Fibroblast of villous mesenchyme (primary cell): ENCODE measurements at places on chromosomes 6 and 20. TPM values are rescaled to one million over a fixed set of nuclear protein-coding genes. Genes with fewer than 3 reads are reported as not detected.
A peak's percentile ranks its signal among the peaks of the same experiment; 100 is the strongest.

The VGLL2 gene
- not detected in 2 replicates for total RNA-seq

The OR2J2 gene
- not detected in 2 replicates for total RNA-seq

The CST7 gene
- not detected in 2 replicates for total RNA-seq

The LY6G6D gene
- total RNA-seq = not detected in 2 replicates

The TFAP2D gene
- not detected in 2 replicates for total RNA-seq

The MTFR2 gene
- 0.97 and 4.3 TPM in 2 replicates for total RNA-seq

DNA sequence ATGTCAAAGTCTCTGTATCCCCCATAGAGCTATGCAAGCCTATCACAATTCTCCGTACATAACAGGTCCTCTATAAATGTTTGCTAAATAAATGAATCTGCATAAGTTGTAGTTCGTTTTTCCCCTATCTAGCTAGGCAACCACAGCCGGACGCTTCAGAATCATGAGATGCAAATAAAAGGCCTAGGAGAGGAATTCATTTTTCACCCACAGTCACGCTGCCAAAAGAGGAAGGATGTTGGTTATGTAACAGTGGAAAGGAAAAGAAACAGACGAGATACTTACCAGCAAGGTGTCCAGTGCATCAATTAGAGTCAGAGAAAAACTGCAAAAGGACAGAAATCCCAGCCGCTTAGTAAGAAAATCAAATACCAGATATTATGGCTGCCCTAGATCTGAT is 2.4 kb downstream of the EDEM2 start:
- no peak for DNase-seq

DNA sequence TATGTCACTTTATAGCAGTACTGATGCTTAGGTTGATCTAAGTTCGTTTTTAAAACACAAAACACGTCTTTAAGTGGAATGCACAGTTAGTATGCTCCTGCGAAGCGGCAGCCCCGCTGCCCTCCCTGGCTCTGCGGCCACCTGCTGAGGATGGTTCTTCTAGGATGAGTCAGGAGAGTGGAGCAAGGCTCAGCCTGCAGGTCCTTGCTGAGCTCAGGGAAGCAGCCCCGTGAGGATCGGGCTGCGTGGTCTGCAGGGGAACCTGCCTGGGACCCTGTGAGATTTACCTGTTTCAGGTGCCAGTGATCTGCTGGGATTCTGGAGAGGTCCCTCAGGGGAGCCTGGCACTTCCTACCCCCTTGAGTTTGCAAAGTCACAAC is 57.5 kb downstream of the SYNJ2 start:
- DNase-seq = no peak

DNA sequence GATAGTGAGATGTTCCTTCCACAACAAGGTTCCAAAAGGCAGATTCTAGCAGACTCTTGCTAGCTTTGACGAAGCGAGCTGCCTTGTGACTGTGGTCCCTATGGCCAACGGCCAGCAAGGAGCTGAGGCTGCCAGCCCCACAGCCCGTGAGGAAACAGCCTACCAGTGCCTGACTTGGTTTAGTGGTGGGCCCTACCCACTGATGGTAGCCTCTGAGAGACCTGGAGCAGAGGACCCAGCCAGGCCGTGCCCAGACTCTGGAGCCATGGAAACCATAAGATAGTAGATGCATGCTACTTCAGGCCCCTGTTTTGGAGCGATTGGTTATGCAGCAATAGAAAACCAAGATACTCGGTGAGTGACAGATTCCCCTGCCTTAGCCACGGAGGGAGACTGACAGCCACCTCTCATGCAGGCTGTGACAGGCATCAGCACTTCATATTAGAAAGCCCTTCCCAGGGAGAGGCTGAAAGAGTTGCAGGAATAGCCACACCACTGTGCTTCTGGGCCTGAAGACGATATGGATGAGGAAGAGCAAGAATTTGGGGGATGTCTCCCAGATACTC is 19.2 kb downstream of the PSMG4 start:
- DNase-seq = no peak

DNA sequence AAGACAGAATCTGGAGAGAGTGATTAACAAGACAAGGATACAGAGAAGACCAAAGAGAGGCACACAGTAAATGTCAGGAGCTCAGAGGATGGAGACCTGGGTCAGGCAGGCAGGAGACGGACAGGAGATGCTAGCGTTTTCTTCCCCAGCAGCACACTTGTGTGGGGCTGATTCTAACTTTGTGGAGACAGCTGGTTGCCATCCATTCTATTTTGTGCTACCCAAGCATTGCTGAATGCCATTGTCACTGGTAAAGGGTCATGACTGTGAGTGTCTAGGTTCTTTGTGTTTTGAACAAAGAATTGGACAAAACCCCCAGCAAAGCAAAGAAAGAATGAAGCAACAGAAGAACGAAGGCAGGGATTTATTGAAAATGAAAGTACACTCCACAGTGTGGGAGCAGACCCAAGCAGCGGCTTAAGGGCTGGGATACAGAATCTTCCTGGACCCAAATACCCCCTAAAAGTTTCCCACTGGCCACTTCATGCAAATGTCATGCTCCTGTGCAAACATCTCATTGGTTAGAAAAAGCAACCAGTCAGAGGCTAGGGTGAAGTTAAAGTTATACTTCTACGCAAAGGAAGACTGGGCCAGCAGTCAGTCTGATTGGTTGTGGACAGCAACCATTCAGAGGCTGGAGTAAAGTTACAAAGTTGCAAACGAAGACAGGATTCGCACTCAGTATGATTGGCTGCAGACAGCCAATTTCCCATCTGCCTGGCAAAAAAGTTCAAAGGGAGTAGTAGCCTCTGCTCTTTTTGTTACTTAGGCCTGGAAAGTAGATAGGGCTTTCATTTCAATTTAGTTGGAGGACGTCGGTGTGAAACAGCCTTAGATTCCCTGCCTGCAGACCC is 17.5 kb downstream of the PTK7 start:
- DNase-seq = peak; percentile 92

DNA sequence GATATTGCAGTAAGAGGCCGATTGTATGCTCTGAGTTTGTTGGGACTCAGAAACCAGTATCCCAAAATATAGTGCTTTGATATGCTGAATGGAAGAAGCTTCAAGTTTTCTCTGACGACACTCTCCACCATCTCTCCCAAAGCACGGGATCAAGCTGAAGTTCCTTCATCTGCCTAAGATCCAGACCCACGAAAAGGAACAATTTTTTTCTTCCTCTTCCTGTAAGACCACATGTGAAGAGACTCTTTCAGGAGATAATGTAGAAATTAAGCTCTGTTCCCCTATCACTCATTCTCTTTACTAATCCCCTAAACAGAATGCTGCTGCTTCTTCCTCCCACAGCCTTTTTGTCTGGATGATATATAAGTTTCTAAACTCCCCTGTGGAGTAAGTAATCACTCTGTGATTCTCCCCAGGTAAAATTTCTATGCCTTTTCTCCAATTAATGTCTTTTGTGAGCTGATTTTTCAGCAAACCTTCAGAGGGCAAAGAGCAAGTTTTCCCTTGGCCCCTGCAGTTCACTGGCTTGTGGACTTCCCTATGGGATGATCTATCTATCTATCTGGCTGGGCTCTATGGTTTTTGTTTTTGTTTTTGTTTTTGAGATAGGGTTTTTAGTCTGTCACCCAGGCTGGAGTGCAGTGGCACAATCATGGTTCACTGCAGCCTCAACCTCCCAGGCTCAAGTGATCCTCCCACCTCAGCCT is 13.5 kb upstream of the PNRC1 start:
- no peak for DNase-seq

DNA sequence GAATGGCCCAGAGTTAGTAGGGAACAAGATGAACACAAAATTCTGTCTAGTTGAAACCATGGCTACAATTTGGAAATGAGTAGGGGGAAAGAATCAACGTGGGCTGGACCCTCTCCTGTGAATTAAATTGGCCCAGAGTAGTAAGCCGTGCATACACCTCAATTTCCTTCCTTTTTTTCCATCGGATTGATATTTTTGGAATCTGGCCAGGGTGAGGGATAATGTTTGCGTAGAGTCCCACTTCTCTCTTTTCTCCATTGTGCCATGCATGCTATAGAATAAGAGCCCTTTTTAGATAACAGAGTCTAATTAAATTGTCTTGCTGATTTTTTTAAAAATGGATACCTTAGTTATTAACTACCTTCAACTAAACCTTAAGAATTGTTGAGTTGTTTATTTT is 35.2 kb downstream of the XRN2 start:
- no peak for DNase-seq

- no peak for DNase-seq
These were observed 5.3 kb downstream of the GCLC start for GRCh38 chr6:53539561-53539960.

GRCh38 chr6:169171951-169172350 is 81.7 kb downstream of the THBS2 start:
- DNase-seq = peak; percentile 40

DNA sequence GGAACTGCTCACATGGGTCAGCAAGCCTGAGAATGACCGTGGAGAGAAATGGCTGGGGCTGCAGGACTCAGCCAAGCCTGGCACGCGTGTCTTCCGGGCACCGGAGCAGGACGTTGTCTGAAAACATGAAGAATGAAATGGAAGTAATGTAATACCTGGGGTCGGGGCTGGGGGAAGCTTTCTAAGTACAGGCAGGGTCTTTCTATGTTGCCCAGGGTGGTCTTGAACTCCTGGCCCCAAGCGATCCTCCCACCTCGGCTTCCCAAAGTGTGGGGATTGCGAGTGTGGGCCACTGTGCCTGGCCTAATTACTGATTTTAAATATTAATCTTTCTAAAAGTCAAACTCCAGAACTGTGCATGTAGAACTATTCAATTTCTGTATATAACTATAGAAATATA is 155.5 kb upstream of the AKAP12 start:
- no peak for DNase-seq

- peak; percentile 44 for DNase-seq
These were observed 22.2 kb upstream of the PNPLA1 start for GRCh38 chr6:36247693-36248092.

DNA sequence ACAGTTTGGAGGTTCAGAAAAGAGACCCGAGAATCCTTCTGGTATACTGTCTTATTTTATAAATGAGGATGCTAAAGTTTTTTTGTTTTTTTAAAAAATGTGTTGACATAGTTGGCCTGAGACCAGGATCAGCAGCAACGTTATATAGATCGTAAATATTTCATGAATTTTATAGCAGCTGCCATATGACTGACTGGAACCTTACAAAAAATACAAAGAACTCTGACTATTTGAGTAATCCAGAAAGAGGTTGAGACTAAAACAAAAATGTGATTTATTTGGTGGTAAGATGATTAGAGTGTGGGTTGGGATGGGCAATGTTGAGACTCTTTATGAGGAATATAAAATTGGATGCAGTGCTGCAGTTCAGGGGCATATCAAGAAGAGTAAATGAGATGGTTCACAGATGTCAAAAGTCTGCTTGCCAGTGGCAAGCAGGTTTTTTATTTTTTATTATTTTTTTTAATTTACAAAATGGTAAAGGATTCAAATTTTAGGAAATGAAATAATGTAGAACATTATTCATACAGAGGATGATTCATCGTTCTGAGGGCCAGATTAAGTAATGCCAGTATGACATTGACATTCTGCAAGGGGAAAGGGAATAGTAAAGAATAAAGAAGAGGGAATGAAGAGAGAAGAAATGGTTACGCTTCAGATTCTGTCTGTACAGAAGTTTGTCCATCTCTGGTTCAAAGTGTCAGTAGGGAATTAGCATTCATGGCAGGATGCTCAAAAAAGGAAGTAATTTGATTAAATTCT is 58.5 kb downstream of the SCAF8 start:
- peak; percentile 71 for DNase-seq

DNA sequence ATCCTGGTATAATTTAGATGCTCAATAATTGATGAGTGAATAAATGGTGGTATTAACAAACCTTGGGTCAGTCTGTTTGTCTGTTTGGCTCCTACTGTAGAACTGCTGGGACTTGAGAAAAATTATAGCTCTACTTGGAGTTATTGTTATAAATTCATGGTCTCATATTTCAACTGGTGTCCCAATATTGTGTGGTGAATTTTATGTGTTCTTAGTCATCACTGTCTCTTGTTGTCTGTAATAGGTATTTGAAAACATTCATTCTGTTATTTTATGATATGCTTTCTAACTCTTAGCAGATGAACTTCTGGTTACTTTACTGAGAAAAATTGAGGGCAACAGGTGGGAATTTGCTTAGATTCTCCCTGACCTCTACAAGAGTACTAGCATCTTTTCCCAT is 221.4 kb downstream of the CDKAL1 start:
- DNase-seq = peak; percentile 80

- peak; percentile 60 for DNase-seq
These were observed 53.0 kb downstream of the ADAT2 start for GRCh38 chr6:143397227-143398222.

DNA sequence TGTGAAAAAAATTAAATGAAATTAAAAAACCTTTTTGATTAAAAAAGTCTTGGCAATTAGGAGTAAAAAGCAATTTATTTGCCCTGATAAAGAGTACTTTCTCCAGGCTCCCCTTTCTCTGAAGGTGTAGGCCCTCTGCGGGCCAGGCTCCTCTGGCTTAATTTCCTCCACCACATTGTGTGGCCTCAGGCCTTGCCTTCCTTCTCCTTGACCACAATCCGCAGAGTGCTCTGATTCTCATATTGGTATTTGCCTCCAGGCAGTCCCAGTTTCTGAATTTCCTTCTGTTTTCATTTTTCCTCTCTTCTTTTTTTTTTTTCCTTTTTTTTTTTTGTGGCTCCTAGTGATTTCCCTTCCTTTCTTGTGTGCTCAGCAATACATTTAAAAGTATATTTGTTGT is 96.4 kb downstream of the AIG1 start:
- peak; percentile 39 for DNase-seq

DNA sequence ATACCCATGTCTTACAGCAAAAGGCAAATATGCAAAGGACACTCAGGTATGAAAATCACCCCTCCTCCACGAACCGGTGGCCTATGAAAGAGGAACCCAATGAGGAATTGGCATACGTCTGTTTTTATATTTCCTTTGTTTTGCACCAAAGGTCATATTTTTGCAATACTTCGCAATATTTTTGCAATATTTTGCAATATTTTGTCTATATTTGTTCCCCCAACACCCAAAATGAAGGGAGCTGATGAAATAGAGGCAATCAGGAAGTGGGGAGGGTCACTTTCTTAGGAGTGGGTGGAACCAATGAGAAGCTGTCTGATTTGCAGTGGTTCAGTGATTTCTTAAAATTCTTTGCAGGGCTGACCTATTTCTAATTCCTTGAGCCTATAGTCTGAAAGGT is 296.8 kb upstream of the TSHZ2 start:
- no peak for DNase-seq

- DNase-seq = no peak
These were observed 40.9 kb downstream of the PDYN start for GRCh38 chr20:1952737-1953530.

DNA sequence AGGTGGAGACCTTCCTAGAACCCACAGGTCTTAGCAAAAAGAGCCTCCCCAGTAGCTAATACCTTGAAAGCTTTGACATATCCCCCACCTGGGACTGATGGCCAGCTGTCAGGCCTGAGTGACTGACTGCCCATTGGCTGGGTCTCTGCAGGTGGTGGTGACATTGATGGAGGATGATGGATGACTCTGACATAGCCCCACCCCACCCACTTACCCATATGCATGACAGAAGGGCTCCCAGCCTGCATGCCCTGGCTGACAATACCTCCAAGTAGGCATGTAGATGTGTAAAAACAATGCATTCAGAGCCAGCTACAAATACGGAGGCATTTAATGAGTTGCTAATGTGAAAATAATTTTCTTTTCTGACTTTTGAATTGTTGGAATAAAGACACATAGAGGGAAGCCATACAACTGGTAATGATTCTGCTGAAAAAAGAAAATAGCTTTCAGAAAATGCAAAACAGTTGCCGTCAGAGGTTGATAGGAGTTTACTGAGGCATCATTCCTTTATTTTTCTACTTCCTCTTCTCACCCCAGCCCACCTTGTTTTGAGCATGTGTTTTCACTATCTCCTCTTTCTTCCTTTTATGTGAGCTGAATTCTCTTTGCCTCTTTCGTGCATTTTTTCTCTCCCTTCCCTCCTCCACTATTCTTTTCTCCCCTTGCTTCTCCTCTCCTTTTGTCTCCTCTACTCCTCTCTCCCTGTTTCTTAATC is 70.6 kb downstream of the OLIG3 start:
- no peak for DNase-seq
